ENCODE measurements at places on chromosomes 4 and X.

GRCh38 chrX:154308108-154308946 is 12.7 kb downstream of the TKTL1 start:
- DNase-seq = peak; percentile 77

- DNase-seq = peak; percentile 3
Observed at GRCh38 chrX:155188786-155189185, 27.5 kb upstream of the VBP1 start.

GRCh38 chrX:38561951-38562719 is 793 bp downstream of the TSPAN7 start:
- peak; percentile 6 for DNase-seq

GRCh38 chr4:123470640-123471039 is 74.0 kb downstream of the SPRY1 start:
- no peak for DNase-seq

DNA sequence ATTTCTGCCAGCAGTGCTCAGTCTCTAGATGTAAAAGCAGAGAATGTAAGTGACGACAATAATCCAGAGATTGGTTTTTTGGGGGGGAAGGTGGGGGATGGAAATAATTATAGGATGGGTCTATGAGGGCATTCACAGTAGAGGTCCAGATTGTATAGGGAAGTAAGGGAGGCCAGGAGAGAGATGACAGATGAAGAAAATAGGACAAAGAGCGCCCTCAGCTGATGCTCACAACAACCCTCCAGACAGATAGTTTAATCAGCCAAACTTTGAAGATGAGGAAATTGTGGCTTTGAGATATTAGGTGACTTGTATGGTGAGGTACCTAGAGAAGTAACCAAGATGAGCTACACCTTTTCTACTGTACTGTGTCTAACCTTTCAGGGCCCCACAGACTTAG is 137.9 kb downstream of the MAGEB17 start:
- no peak for DNase-seq
